CD4-positive, alpha-beta memory T cell (primary cell): ENCODE measurements at places on chromosomes 3 and 15.

- DNase-seq, result peak; percentile 12
Observed at GRCh38 chr3:5122741-5123706, 932 bp downstream of the ARL8B start.

DNA sequence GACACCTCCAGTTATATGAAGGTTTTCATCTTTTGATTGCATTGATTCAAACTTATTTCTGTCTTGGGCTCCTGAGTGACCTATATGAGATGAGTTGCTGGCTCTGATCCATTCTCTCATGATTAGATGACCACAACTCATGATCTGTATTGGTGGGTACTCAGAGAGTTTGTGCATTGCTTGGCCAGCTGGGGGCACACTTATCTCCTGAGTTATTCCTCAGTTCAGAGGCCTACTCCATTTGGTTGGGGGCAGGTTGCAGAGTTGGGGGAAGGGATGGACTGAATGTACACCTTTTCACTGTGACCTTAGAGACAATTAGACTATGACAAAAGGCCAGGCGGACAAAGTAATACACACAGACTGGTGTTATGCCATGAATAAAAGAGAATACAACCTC lies 166.2 kb upstream of the SEMA6D start:
- DNase-seq, result no peak

GRCh38 chr3:4231041-4231440 lies 72.1 kb upstream of the SETMAR start:
- no peak for DNase-seq

DNA sequence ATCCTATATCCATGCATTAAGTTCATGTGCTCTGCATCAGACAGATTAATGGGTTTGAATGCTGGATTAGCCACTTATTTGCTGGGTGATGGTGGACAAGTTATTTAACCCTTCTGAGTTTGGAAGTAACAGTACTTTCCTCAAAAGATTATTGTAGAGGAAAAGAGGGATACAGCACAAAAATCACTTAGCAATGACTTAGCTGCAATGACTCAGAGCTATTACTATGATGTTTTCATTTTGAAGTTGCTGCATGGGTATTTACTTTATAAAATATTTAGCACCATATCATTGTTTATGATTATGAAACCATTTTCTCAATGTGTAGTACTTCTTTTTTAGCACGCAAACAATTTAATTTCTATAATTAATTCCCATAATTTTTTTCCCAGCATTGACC lies 248.4 kb downstream of the MYRIP start:
- DNase-seq, result no peak

DNA sequence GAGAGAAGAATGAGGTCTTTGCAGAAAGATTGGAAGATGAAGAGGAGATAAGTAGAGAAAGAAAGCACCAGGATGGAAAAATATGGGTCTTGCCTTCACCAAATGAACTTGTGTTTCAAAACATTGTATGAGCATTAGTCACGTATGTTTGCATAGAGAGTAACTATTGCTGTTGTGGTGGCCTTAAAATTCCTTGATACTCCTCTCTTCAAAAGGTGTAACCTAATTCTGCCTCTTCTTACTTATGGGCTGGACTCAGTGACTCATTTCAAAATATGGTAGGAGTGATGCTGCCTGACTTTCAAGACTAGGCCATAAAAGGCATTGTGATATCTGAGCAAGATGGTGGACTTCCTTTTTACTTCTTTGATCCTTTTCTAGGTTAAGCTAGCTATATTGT lies 228.7 kb upstream of the ZNF385D start:
- no peak for DNase-seq

GRCh38 chr15:27097506-27097905 lies 126.5 kb downstream of the GABRG3 start:
- DNase-seq, result no peak

DNA sequence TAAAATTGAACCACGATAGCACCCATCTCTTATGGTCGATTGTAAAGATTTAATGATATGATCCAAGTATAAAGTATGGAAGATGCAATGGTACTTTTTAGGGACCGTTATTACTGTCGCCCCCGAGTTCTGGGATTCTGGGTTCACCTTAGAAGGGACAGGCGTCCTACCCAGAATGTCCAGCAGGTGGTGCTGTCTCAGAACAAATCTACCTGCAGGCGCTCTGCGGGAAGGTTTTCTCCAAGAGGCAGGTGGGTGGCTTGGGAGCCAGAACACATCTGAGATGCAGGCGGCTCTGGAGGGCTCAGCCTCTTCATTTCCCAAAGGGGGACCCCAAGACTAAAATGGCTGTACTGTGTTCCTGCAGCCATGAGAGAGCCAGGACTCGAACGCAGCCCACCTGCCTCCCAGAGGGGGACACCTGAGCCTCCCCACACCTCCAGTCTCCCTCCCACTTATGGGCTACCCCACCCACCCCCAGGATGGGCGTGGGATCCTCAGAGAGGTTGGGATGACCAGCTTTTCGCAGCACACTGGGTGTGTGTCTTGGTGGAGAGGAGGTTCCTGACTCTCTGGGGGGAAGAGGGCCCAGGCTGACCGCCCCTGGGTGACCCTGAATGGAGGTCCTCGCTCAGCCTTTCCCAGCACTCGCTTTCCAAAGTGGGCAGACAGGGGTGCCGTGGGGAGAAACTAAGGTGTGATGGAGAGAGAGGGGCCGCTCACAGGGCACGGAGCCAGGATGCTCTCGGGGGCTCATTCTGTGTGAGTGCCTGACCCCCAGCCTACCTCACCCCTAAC lies 28.1 kb upstream of the CORO2B start:
- peak; percentile 52 for DNase-seq

- no peak for DNase-seq
Observed at GRCh38 chr15:60803059-60803458, 324.1 kb upstream of the ICE2 start.

GRCh38 chr15:45441686-45442085 lies 63.3 kb upstream of the GATM start:
- no peak for DNase-seq

- no peak for DNase-seq
Observed at GRCh38 chr3:128383316-128384235, 83.1 kb downstream of the DNAJB8 start.

DNA sequence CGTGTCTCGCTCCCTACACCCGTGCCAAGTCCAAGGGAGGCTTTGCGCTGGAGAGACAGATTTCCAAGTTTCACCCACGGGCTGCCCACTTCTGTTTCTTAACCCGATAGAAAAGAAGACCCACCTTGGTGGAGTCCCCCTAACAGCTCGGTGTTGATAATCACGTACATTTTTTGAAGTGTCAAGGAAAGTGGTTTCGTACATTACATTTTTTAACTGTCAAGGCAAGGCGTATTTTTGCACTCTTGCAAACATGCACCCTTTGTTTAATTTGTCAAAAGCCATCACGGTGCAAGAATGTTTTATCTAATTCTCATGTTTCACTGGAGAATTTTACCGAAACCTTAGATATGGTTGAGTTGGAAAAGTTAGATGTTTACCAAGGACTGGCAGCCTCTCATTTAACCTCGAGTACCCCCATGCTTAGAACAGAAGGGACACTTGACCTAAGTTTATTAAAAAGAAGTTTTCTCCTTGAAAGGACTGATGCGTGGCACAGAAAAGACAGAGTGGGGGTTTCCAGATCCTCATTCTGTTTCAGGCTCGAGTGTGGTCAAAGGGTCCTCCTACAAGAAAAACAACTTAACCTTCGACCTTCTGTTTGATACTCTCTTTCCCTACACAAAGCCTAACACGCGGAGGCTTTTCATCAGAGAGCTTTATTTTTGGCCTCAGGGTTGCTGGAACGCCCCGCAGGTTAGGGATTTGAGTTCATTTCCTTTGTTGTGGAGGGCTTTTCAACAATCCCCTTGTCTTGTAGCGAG lies 882 bp downstream of the GXYLT2 start:
- no peak for DNase-seq

- no peak for DNase-seq
Observed at GRCh38 chr3:38226273-38226672, 39.3 kb upstream of the SLC22A13 start.

GRCh38 chr3:55327131-55327920 lies 159.8 kb downstream of the WNT5A start:
- no peak for DNase-seq

GRCh38 chr3:171614318-171614921 lies 154.2 kb upstream of the TNIK start:
- no peak for DNase-seq

- no peak for DNase-seq
Observed at GRCh38 chr3:17090280-17090983, 205.7 kb downstream of the PLCL2 start.

GRCh38 chr3:160091441-160091840 lies 102.8 kb downstream of the IL12A start:
- no peak for DNase-seq

DNA sequence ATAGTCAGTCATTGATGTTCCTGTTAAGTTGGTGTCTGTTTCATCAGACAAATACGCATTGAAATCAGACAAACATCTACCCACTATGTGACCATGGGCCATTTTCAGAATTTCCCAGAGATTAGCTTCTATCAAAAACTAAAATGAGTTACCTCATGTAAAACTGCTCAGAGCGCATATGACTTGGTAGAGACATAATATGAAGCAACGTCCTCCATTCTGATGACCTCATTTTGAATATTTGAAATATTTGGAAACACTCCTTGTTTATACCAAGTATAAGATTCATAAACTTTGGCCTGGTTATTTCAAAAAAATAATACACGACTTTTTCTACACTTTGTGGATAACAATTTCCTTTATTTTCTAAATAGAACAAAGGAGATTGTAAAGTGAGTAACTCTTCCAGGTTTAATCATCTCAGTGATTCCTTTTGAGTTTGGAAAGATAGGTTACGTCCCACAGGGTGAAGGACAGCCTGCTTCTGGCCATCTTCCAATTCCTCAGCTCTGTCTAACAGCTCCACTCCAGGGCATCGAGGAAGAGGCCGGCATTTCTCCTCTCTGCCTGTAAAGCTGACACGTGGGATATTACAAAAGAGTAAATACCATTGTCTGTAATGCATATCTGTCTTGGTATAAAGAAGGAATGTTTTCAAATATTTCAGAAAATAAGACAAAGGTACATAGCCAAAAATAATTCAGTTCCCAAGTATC lies 122.6 kb downstream of the CADM2 start:
- no peak for DNase-seq

DNA sequence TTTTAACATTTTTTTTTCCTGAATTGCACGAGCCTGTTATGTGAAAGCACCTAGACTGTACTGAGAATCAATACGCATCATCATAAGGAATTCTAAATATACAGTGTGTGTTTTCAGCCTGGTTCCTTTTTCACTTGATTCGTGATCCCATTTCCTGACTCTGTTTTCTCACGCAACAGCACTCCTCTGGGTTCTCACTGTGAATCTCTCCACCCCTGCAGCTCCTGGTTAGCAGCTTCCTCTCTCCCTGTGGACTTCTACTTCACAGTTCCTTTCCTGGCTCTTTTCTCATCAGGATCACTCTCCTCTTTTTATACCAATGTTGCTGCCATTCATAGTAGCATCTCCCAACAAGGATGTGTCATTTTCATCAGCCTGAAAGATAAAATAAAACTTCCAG lies 297.2 kb downstream of the CADM2 start:
- DNase-seq, result no peak

DNA sequence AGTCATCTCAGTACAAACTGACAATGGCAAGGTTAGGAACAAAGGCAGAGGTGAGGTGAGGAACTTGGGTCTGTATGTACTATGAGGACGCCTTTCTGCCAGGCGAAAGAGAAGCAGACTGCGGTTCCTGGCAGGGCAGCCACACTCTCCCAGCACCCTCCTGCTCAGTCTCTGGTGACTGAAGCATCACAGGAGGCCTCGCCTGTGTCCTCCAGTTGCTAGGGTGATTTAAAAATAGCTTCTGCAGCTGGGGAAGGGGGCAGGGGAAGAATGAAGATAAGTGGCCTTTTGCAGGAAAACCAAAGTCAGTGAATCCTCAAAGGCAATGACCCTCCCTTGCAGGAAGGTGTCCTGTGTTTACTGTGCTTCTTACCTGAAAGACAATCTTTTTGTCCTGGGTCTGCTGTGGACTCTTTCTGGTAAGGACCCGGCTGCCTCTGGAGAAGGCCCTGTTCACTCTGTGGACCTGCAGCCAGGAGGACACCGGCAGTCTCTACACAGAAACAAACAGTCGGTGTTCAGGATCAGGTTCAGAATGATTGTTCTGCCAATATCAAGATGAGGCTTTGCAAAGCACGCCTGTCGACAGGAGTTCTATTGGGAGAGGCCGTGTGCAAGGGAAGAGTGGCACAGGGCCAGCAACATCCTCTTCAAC lies 65.7 kb upstream of the DGKG start:
- no peak for DNase-seq

GRCh38 chr15:93372208-93372864 lies 283.3 kb upstream of the RGMA start:
- no peak for DNase-seq

GRCh38 chr3:52237006-52237656 lies 1.8 kb downstream of the TWF2 start:
- no peak for DNase-seq

GRCh38 chr3:182879031-182879611 lies 85.8 kb downstream of the ATP11B start:
- DNase-seq, result no peak

DNA sequence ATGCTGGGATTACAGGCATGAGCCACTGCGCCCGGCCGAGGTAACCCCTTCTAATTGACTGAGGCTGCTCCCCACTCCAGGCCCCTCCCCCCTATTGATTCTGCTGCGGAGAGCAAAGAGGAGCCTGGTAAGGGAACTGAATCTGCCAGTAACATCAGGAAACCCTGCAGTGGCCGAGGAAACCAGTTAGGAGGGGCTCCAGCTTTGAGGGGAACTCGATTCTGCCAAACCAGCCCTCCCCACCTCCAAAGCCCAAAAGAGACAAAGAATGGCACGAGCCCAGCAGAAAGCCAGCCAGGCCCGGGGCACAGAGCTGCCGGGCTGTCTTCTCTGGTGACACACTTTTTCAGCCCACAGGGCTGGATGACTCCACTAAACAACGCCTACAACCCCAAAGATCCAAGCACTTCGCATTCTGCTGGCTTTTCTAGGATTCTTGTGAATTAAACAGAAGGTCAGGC lies 15.0 kb upstream of the ACAD9 start:
- no peak for DNase-seq

- no peak for DNase-seq
Observed at GRCh38 chr3:197505796-197506548, 49.8 kb downstream of the BDH1 start.

DNA sequence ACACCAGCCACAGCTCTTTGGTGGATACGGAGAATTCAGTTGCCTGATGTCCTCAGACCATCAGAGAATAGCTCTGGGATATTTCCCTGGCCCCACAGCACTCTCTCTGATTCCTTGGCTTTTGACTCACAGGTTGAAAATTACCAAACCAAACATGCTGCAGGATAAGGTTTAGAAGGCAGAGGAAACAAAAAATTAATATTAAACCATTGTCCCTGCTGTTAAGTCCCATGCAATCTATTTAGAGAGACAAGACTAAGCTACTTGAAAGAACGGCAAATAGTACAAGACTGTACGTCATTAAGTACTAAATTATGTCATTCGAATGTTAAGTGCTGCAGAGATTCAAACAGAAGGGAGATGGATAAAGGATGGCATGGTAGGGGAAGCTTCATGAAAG lies 501.4 kb downstream of the MECOM start:
- DNase-seq, result no peak

GRCh38 chr3:155908605-155909004 lies 38.2 kb downstream of the GMPS start:
- DNase-seq, result no peak

- no peak for DNase-seq
Observed at GRCh38 chr3:16455966-16456365, 57.5 kb downstream of the RFTN1 start.

GRCh38 chr15:47682661-47683060 lies 34.6 kb upstream of the SEMA6D start:
- no peak for DNase-seq
